Left lobe of liver (tissue), 2 donors: ENCODE measurements at places on chromosomes 4 and X. TPM values are rescaled to one million over a fixed set of nuclear protein-coding genes. Genes with fewer than 3 reads are reported as not detected.

- DNase-seq: no peak
These were observed 284.9 kb downstream of the ADGRL3 start for GRCh38 chr4:61485056-61485455.

DNA sequence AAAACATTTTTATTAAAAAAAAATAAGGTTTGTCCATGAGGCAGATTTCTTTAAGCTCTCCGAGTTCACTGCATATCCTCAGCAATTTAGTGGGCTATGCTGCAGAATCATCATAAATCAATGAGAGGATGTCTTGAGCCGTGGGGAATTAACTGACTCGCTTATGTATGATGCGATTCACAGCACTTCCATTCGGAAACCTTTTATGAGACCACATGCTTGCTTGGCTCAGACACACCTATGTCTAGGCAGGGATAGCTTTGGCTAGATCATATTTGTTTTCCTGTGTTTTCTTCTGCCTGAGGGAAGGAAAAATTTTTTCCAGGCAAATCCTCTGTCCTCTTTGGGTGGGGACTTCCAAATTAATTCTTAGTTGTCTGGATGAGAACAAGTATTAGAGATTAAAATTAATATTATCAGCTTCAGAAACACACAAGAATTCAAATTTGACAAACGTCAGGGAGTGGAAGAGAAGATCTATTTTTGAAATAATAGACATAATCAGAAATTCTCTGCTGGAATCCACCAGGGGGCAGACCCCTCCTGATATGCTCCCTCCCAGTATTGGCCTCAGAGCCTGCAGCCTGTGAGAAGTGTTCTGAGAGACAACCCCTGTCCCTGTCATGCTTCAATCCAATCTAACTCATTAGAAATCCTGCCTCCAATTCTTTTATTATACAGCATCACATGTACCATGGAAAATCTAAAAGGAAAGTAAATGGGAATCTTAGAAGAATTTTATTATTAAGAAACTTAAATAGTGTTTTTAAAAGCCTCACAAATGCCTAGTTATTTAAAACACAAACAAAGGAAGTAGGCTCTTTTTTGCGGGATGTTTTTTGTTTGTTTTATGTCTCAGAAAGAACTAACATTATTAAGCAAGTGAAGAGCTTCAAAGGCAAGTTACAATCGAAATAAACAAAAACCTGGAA, 345.1 kb upstream of the TACR3 start:
- DNase-seq: peak; percentile 64

DNA sequence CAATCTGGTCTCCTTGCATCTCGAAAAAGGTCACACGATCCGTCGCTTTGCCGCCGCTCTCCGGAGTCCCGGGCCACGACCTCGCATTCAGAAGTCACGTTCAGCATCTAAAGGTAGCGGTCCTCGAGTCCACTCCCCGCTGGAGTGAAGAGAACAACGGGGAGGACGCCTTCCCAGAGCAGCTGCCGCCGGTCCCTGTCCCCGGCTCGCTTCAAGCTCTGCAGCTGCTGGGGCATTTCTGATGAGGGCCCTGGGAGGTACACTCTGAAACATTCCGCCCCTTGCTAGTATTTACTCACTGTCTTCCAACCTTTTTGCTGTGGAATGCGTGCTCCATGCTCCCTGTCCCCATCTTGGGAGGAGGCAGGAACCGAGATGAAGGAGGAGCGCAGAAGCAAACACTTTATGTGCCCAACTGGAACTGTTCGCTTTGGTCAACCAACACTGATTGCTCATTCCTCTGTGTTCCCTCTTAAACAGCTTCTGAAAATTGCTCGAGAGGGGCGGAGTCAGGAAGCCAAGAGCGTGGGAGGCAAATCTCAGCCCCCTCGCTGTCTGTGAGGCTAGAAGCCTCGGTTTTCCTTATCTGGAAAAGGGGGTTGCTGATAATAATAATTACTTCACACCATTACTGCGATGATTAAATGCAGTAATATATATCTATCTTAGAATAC, 6.4 kb upstream of the VAMP7 start:
- no peak for DNase-seq

GRCh38 chr4:156896527-156896926, 75.1 kb downstream of the PDGFC start:
- no peak for DNase-seq

Gene NMU
- total RNA-seq: 0.65 TPM

Gene MAGEC2
- total RNA-seq: not detected
